ENCODE measurements at places on chromosomes 12 and 14.

DNA sequence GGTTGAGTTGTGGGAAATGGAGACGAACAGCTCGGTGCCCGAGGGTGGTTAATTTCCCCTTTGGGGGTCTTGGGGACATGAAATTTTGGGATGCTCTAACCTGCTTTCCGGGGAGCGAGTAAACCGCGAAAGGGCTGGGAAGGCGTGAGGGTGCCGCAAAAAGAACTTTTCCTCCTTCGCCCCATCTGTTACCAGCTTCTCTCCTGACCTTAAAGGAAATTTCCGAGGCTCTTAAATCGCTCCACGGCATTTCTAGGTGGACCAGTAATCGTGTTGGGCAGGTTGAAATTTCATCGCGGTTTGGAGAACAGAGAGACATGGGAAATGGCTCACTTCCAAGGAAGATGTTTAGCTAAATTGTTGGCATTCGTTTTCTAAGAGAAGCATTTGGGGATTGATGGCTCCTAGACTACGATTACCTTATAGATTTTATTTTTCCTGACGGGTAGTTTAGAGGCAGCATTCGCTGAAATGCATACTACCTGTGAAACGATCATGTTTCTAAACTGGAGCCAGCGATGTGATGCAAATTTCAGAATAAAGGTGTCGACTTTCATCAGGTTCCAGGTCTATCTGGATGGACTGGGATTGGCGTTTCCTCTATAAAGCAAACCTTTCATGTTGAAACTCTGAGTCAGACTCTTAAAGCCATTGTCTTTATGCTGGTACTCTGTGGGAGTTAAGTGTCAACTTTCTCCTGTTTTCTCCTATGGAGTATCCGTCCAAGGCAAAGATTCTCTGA is 414.5 kb downstream of the PCNX1 start:
- DNase-seq = peak; percentile 36

DNA sequence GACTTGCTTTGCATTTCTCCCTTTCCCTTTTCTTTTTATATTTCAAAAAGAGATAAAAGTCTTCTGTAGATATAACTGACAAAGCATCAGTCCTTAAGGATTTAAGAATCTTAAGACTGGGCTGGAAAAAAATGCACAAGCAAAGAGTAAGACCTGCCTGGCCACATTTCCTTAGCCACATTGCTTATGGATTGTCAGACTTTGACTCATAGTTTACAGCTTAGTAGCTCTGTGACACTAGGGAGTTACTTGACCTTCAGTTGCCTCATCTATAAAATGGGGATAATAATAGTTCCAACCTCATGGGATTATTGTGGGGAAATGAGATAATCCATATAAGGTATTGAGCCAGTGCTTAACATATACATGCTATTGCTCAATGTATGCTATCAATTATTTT is 66.4 kb upstream of the STK38L start:
- DNase-seq = no peak

DNA sequence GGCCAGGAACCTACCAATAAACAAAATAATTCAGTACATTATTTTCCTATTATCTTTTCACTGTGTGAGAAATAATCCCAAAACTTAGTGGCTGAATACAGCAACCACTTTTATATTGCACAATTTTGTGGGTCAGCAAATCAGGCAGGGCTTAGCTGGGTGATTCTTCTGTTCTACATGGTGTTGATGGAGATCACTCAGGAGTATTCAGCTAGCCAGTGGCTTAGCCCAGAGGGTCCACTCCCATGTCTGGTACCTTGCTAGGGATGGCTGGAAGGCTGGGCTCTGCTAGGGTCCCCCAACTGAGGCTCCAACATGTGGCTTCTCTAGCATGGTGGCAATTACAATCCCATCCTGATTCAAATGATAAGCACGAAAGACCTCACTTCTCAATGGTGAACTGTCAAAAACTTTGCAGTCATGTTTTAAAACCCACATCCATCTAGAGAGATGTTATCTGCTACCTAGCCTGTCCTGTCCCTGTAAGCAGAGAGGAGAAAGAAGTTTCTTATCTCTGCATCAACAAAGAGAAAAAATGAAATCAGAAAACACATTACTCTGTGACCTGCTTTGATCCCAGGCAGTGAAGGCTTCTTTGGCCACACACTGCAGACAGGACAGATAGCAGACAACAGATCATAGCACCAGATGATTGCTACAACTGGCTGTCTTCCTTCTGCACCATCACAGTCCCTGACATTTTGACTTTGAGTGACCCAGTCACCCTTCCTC is 51.0 kb upstream of the MYL2 start:
- DNase-seq = no peak

DNA sequence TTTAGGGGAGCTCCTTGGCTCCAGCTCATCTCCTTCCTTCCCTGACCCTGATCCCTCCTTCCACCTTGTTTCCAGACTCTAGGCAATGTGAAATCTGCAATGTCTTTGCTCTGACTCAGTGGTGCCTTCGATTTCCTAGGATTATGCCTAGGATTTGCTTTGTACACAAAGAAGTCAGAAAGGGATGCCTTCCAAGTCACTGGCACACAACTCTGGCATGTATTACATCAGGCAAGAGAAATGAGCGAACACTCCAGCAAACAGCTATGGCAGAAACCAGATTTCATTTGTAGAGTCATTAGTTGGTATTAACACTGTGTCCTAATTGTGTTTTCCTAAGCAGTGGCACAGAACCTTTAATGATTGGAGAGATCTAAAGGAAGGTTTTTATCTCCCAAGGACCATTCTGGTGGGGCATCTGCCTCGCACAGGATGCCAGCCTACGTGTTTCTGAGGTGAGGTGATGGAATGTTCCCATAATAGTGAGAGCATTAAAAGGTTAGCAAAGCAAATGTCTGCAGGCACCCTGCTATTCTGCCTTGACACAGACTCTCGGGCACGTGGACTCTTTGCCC is 84.9 kb downstream of the WSCD2 start:
- DNase-seq = no peak

- DNase-seq = peak; percentile 23
Observed at GRCh38 chr14:71856199-71856919, 75.9 kb upstream of the RGS6 start.

DNA sequence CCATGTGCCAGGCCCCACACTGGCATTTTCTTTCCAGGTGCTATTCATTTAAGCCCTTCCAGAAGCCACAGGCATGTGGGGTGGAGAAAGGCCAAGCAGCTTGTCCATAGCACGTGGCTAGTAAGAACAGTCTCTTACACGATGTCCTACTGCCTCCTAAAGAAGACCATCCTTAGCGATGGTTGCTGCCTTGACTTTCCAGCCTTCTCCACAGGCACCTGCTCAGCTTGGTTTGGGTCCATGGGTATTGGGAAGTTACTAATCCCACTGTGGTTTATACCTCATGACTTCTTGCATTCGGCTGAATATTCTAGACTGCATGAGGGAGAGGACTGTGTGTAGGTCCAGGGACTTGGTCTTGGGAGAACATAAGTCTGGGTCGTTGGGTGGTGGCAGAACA is 49.2 kb downstream of the NINJ2 start:
- DNase-seq = no peak

DNA sequence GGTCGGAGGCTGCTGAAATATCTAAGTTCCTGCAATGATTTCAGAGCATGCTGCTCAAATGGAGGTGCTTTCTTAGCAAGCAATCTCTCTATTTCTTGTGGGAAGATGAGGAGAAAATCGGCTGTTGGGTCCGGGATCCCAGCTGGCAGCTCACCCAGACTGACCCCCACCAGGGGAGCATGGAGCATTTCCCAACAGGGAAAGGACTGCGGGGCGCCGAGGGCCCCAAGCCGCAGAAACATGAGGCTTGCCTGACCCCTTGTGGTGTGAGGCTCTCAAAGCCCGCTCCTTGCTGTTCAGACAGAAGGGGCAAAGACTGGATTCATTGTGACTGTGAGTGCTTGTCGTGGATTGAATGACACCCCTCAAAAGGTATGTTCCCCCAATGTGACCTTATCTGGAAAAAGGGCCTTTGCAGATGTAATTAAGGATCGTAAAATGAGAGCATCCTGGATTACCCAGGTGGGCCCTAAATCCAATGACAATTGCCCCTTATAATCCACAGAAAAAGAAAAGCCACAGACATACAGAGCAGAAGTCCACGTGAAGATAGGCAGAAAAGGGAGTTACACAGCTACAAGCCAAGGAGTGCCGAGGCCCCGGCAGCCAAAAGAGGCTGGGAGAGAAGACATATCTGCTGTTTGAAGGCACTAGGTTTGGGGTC is 116.3 kb upstream of the VASH1 start:
- peak; percentile 25 for DNase-seq

- DNase-seq = no peak
Observed at GRCh38 chr12:49476091-49476490, 62.7 kb upstream of the KCNH3 start.

- no peak for DNase-seq
Observed at GRCh38 chr14:75096959-75097358, 27.5 kb downstream of the ZC2HC1C start.

GRCh38 chr14:74614508-74615495 is 2.8 kb upstream of the LTBP2 start:
- DNase-seq = no peak

Measured in RPMI8226 (cell line).